ENCODE measurements at places on chromosomes 6 and 20.

GRCh38 chr6:29853245-29853644 lies 25.6 kb downstream of the HLA-G start:
- no peak for DNase-seq

DNA sequence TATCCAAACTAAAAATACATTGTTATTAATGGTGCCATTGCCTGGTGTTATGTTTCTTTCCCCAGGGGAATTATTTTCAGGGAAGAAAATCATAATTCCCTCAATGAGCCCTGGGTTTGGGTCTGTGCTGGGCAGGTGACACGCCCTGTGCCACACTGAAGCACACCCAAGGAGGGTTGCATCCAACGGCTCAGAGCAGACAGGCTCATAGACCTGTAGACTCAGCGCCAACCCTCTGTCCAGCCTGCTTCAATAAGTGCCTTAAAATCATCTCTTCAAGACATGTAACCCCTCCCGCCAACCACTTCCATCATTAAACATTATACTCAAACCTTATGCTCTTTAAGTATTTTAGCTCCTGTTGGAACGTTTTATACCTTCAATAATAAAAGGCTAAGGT lies 225.3 kb upstream of the CDH4 start:
- no peak for DNase-seq

DNA sequence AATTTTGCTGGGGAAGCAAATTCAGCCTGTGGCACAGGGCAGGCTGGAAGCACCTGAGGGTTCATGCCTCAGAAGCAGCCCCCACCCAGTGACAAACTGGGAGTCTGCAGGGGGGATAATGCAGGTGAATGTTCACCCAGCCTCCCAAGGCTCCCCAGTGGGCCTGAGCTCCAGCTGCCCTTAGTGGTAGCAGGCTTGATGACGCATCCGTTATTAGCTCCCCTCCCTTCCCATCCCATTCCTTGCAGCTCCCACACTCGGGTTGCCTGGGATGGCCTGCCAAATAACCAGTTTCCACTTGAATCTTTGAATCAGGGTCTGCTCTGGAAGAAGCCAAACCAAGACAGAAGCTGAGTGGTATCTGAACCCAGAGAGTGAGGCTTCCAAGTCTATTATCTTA lies 15.8 kb downstream of the KCNK15 start:
- no peak for DNase-seq

- DNase-seq, result no peak
These were observed 578.0 kb upstream of the NOX3 start for GRCh38 chr6:156033598-156033997.

DNA sequence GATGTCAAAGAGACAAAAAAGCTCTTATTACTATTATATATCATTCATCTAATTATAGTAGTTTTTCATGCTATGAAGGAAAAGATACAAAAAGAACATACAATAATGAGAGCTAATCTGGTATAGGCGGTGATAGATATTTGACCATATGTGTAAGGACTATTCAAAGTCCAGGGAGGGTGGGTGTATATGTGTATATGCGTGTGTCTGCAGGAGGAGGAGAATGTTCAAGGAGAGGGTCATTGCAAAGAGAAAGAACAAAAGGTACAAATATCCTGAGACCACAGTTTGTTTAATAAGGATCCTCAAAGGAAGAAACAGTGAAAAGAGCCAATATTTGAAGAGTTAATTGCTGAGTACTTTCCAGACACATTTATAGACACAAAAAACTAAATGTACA lies 1288.6 kb upstream of the CITED2 start:
- DNase-seq, result no peak

GRCh38 chr20:25361287-25361683 lies 29.4 kb downstream of the ABHD12 start:
- DNase-seq, result no peak

- peak; percentile 91 for DNase-seq
These were observed 590 bp downstream of the HIVEP2 start for GRCh38 chr6:142944124-142945048.

DNA sequence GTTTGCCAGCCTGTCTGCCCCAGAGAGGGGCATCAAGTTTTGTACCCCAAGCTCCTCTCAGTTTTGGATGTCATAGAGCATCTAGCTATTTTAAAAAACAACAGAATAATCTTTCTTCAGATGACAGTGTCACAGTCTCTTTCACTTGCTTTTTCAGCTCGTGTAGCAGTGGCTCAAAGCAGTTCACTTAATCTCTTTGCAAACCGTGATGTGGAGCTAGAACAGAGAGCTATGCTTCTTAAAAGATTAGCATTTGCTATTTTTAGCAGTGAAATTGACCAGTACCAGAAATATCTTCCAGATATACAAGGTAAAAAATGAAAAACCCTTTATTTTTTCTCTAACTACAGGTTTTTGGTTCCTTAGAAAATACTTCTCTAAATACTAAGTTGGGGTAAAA lies 37.3 kb downstream of the PGM3 start:
- no peak for DNase-seq

DNA sequence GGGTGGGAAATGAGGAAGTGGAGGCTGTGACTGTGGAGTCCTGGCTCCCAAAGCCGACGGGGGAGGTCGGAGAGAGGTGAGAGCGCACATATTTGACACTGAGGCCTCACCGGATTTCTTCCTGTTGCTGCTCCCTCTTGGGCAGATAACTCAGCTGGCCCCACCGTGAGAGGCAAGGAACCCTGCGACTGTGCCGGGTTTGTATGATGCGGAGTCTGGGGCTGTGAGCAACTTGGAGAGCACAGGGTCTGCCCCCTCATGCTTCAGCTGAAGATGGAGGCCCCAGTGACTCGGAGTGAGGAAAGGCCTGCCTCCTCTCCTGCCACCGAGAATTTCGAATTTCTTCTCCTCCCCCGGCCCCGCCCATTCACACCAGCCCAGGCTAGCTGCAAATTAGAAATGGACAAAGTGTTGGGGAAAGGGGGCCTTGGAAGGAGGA lies 160.6 kb downstream of the GRM4 start:
- DNase-seq, result no peak

DNA sequence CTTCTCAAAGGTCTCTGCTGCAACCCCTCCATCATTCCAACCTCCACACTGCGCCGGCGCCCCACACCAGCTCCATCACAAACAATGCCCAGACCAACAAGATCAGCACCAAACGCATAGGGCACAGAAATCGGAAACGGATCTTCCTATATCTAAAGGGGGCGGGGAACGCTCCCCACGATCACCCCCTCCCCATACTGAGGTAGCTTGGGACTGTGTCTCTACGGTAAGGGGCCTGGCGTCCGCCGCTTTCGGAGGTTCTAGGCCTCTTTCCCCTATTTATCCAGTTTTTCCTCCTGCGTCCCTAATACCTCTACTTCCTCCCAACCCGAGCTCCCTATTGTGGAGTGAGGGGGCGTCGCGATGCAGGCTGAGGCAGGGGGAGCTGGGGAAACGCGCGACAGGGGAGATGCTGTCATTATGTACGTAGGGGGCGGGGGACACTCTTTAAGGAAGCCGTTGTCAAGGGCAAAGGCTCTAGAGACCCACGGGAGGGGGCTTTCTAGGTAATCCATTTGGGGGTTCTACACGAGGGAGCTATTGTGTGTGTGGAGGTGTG lies 909 bp downstream of the DNAAF9 start:
- no peak for DNase-seq

DNA sequence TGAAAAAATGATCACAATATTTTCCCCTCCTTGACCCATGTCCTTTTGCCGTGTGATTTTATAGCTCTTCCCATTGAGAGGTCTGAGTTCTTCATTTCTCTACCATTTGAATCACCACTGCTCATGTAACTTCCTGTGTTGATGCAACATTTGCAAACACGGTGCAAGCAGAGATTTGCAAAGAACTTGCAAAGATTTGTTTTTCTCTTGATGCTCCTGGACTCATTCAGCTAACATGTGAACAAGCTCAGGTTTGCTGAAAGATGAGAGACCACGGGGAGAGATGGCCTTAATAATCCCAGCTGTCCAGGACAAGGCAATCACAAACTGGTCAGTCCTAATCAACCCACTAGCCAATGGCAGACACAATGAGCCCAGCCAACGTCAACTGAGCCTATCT lies 8.6 kb downstream of the VNN2 start:
- DNase-seq, result no peak

- DNase-seq, result no peak
These were observed 82.7 kb upstream of the PMEPA1 start for GRCh38 chr20:57792386-57793080.

- no peak for DNase-seq
These were observed 10.0 kb downstream of the MOCS1 start for GRCh38 chr6:39924283-39924682.

DNA sequence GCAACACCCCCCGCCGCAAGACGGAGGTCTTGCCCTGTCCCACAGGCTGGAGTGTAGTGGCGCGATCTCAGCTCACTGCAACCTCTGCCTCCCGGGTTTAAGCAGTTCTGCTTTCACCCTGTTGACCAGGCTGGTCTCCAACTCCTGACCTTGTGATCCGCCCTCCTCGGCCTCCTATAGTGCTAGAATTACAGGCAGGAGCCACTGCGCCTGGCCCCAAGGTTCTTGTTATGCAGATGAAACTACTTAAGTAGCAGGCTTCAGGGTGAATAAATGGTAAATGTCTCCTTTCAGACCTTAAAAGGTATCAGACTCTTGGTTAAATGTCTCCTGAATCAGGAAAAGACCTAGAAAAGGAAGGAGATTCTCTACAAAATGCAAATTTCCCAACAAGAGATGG lies 95.4 kb upstream of the TMEM181 start:
- no peak for DNase-seq

DNA sequence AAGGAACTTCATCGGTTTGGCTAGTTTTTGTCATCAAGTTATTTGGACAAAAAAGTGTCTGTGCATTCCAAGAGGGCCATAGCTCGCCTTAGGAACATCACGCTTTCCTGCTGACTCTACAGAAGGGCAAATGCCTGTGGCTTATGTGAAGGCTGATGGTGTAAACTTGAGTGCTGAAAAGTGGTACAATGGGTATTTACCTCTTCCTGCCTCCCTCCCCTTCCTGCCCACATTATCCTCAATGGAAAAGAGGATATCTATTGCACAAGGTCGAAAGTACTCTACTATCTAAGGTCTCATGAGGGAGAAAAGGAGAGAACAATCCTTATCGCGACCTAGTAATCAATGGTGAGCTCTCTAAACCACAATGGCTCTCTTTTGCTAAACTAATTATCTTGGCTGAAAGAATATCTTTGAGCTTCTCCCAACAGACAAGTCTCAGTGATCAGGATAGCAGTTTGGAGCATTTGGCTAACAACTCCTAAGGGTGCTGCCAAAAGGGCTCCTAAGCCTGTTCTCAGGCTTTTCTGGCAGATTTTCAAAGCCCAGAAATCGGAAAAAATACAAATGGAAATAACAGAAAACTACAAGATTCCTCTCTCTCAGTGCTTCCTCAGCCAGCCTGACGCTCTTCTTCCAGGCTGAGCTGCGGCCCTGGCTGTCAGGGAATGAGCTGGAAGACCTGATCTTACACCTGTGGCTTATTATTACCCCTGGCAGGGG lies 42.6 kb upstream of the ENPP1 start:
- no peak for DNase-seq

DNA sequence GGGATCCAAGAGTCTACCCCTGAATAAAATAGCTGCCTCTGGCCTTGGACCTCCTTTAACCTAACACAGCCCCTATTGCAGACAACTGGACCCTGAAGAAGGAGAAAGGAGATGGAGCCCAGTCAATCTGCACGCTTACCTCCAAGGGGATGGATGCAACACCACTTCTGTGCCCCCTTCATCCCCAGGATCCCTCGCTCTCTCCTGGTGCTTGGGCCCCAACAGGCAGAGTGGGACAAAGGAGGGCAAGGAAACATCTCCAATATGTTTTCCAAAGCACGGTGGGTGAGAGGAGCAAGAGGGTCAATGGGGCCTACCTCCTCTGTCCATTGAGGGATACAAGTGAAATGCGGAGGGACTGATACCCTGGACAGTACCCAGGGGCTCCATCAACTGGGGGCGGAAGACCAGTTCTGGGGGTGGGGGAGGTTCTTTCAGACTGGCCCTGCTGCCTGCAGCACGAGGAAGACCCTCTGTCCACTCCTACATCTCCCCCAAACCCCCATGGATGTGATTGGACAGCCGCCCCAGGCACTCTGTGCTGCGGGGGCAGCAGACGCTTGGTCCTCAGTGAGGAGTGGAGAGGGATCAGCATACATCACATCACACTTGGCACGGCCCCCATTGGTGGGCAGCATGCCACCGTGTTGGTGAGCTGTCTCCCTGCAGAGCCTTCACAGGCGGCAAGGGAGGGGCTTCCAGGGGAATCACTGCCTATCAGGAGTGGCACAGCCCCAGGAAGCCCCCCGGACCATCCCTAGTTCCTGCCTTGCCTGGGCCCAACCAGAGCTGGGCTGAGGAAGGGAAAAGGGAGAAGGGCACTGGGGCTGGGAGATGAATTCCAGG lies 70.6 kb downstream of the MRPL14 start:
- no peak for DNase-seq

DNA sequence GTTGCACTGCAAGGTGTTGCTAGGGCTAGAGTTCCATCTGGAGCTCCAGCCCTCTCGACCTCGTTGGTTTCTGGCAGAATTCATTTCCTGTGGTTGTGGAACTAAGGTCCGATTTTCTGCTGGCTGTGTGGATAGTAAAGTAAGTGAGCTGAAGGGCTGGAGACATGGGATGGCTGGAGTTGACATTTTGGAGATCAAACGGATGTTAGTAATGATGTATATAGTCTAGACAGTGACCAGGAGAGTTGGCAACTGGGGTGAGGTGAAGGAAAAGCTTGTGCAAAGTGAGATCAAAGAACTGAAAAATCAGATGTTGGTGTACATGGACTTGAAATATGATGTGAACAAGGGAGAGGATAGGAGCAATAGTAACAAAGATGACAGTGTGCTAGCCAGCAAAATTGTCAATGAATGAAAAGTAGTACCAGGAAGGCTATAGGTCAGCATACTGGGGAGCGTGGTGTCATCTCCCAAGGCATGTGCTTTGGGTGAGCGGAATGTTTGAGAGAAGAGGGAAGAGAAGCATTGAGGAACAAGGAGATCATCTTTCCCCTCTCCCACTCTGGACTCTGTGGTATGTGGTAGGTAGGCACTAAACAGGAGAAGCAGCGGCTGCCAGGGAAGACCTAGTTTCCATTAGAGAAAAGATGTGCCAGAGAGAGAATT lies 7.8 kb downstream of the QRSL1 start:
- no peak for DNase-seq

- no peak for DNase-seq
These were observed 104.7 kb downstream of the ARMC2 start for GRCh38 chr6:108952776-108953486.

DNA sequence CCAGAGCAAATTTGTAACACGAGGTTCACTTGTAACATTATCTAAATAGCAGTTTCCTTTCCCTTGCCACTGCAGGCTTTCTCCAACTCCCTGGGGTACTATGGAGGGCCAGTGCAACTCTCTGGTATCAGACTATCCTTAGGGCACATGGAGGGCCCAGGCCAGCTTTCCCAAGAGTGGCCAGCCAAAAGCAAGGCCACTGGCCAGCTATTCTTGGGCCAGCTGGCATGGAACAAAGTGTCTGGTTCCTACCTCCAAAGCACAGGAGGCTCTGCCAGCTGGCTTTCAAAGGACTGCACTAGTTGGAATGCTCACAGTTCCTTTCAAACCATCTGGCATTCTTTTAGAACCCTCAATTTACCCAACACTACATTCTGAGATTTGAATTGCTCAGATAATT lies 8.7 kb downstream of the RNF24 start:
- no peak for DNase-seq
